ENCODE measurements at places on chromosomes 4 and X.
A peak's percentile ranks its signal among the peaks of the same experiment; 100 is the strongest.

DNA sequence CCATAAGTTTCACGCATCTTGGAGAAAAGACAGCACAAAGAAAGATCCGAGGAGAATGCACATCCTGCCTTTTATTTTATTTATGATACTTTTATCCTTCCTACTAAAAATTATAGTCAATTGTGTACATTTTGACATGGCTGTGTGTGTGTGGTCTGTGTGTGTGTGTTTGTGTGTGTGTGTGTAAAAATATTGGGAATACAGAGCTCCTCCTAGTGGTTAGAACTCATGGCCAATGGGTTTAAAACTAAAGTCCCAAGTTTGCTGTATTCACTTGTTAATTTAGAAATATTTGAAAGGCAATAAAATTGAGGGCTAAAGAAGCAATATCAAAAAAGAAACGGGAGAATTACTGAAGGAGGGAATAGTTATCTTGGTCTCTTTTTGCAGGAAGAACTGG is 47.5 kb downstream of the NKX6-1 start:
- DNase-seq: peak; percentile 23

DNA sequence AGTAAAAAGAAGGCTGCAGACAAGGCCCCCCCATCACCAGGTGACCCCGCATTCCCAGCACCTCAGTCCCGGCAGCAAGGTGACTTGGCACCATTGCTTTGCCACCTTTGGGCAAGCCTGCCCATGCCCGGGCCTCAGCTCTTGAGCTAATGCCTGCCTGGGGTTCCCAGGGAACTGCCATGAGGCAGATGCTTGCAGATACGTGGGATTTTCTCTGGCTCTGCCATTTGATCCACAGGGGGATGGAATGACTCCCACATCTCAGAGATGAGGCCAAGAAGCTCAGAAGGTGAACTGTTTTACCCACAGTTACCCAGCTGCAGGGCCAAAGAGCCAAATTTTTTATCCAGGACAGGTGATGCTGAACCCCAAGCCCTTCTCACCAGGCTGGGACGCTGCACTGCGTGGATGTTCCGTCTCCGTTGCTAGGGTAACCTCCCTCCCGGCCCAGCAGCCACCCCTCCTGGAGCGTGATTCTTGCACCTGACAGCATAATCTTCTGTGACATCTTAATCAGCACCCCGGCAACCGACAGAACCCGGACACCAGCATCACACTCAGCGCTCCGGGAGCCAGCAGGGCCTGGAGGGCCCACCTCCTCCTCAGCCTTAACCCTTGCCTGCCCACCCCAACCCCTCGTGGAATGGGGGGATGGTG is 15.7 kb upstream of the MSX1 start:
- DNase-seq: no peak

GRCh38 chrX:68710870-68711576 is 63.6 kb downstream of the STARD8 start:
- DNase-seq: peak; percentile 36

- DNase-seq: no peak
These were observed 201.5 kb downstream of the NWD2 start for GRCh38 chr4:37446016-37446415.

DNA sequence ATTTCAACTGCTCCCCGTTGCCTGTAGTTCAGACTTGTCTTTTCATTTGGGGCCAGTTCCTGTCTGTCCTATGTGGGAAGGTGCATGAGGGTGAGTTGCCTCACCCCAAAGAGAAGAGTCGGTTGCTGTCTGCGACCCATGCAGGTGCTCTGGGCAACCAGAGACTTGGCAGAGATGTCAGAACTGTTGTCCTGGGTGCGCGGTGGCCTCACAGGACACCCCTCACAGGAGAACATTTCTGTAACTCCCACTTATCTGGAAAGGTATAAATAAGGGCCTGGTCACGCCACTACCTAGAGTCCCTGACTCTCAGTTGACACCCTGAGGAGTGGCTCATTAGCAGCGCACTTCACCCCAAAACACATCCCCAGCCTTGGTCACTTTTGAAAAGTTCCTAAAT is 9.7 kb upstream of the NAT8L start:
- DNase-seq: no peak
